Activated T-helper 1 cell treated with anti-CD3 and anti-CD28 coated beads, Interleukin-12 subunit alpha, Interleukin-12 subunit beta, Interleukin-2, Interleukin-4 antibody, amounts not matched to agents 30 ng/mL and 10 ng/mL and 1 ng/mL, durations not matched to agents 14 hours and 24 hours and 36 hours (primary cell): ENCODE measurements at places on chromosomes 11 and 22. TPM values are rescaled to one million over a fixed set of nuclear protein-coding genes. Genes with fewer than 3 reads are reported as not detected.

GRCh38 chr11:80136991-80137390, 696.2 kb upstream of the TENM4 start:
- H3K4me1 ChIP-seq, result no peaks in the 10 kb centered on the region
- no peak for DNase-seq
- H3K4me3 ChIP-seq, result no peak overlapping the region
- no peaks in the 10 kb centered on the region for H3K27me3 ChIP-seq

DNA sequence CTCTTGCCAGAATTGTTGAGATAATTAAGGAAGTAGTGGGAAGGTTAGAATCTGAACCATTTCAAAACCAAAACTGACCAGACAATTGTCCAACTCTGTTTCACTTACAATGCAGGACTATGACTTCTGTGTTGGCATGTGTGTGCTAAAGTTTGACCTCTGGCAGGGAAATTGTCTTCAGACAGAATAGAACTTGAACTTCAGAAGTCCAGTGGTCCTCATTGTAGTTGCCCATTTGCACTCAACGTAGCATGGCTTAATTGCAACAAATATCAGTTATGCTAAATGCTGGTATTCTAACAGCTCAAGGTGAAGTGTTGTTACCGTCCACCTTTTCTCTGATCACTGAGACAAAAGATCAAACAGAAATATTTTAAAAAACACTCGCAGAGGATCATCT, 47.2 kb downstream of the BLID start:
- H3K4me1 ChIP-seq, result no peaks in the 10 kb centered on the region
- DNase-seq, result no peak
- no peaks in the 10 kb centered on the region for H3K27me3 ChIP-seq
- H3K36me3 ChIP-seq, result no peaks in the 10 kb centered on the region
- H3K27ac ChIP-seq, result no peak overlapping the region

GRCh38 chr11:128803011-128803410, 64.1 kb downstream of the KCNJ1 start:
- H3K27me3 ChIP-seq, result no peaks in the 10 kb centered on the region
- no peak for DNase-seq
- H3K4me1 ChIP-seq, result peaks cover 43% of the 10 kb centered on the region
- peak overlapping the region; percentile 59 for H3K27ac ChIP-seq

The CSNK2A3 gene
- total RNA-seq, result 1.2 TPM in 2 replicates

The MFRP gene
- not detected in 2 replicates for total RNA-seq

The FOSL1 gene
- total RNA-seq, result 31.7 and 33.5 TPM in 2 replicates

The GGTLC3 gene
- not detected in 2 replicates for total RNA-seq

GRCh38 chr11:2519517-2519861, 74.7 kb downstream of the KCNQ1 start:
- no peak overlapping the region for H3K4me3 ChIP-seq
- H3K27ac ChIP-seq, result no peak overlapping the region
- no peak for DNase-seq
- H3K27me3 ChIP-seq, result no peaks in the 10 kb centered on the region
- no peaks in the 10 kb centered on the region for H3K36me3 ChIP-seq

The MS4A4E gene
- total RNA-seq, result not detected in 2 replicates

DNA sequence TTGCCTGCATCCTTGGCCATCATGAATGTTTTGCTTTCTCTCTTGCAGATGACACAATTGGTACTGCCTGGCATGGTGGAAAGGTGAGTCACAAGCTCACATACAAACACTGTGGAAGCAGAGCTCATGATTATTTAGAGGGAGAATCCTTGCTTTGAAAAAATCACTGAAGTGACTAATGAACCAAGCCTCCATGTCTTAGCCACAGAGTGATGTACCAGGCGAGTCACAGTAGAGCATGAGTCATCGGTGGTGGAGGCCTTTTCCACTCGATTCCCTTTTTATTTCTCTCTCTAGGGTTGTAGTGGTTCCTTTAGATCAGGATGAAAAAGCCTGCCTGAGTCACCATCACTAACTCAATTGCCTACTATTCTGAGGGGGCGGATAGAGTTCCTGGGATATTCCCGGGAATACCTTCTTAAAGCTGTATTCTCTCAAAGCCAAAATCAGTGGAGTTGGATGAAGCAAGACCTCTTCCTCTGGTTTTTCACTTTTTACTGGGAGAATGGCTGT, 49.6 kb upstream of the ALKBH3 start:
- no peak overlapping the region for H3K4me3 ChIP-seq
- H3K36me3 ChIP-seq, result peaks cover 11% of the 10 kb centered on the region
- no peaks in the 10 kb centered on the region for H3K27me3 ChIP-seq
- peak overlapping the region; percentile 80 for H3K27ac ChIP-seq

GRCh38 chr11:20131788-20132666, 28.2 kb downstream of the DBX1 start:
- no peaks in the 10 kb centered on the region for H3K36me3 ChIP-seq
- H3K27me3 ChIP-seq, result peaks cover 21% of the 10 kb centered on the region
- no peak overlapping the region for H3K27ac ChIP-seq
- peak overlapping the region; percentile 67 for H3K4me3 ChIP-seq
- DNase-seq, result peak; percentile 20

The POTEH gene
- total RNA-seq, result not detected in 2 replicates

GRCh38 chr11:64728757-64729365, 5.9 kb upstream of the NRXN2 start:
- no peak overlapping the region for H3K27ac ChIP-seq
- peaks cover 20% of the 10 kb centered on the region for H3K36me3 ChIP-seq
- peaks cover 12% of the 10 kb centered on the region for H3K4me1 ChIP-seq
- no peaks in the 10 kb centered on the region for H3K27me3 ChIP-seq
- no peak for DNase-seq

The FAM83F gene
- 0.05 and 0.39 TPM in 2 replicates for total RNA-seq

DNA sequence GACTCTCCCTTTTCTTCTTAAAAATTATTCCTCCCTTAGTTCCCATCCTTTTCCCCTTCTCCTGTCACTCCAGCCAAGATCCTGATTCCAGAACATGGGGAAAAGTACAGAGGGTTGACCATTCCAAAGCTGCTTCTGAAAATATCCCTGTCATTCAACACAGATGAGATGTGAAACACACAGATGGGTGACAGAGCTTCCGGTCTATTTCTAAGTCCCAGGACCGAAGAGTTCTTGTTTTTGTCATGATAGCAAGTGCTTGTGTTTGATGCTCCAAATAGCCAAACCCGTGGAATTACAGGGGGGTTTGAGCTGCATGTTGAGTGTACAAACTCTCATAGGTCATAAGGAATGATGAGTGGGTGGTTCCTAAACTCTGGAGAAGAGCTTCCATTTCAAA, 57.9 kb downstream of the PARVA start:
- no peak overlapping the region for H3K4me3 ChIP-seq
- H3K36me3 ChIP-seq, result no peaks in the 10 kb centered on the region
- no peaks in the 10 kb centered on the region for H3K4me1 ChIP-seq
- H3K27me3 ChIP-seq, result peaks cover 2% of the 10 kb centered on the region
- no peak for DNase-seq

DNA sequence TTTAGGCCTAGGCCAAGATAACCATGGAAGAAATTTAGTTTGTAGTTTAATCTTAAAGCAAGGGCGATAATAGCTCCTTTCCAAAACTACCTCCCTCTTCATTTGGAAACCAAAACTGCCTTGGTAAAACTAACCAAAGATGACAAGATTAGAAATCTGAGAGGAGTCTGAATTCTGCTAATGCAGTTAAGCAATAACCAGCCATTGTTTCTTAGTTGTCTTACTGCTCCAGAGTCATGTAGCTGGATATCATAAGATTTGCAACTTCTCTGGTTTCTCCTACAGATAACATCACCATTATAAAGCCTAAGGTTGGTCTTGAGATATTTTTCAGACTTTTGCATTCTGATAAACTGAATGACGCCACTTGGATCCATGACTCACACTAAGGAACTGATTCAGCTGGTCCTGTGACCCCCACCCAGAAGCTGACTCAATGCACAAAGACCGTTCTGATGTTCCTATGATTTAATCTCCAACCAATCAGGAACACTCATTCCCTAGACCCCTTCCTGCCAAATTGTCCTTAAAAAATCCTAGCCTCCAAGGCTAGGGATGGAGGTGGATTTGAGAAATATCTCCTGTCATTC, 200.8 kb downstream of the LUZP2 start:
- H3K4me1 ChIP-seq, result no peaks in the 10 kb centered on the region
- no peak overlapping the region for H3K4me3 ChIP-seq
- H3K27ac ChIP-seq, result no peak overlapping the region
- H3K27me3 ChIP-seq, result no peaks in the 10 kb centered on the region

The LAYN gene
- 7.5 and 8.0 TPM in 2 replicates for total RNA-seq

The GALNT18 gene
- 5.3 and 5.7 TPM in 2 replicates for total RNA-seq

The LRRC10B gene
- not detected in 2 replicates for total RNA-seq

The OVOL1 gene
- 0.10 and 0.36 TPM in 2 replicates for total RNA-seq

DNA sequence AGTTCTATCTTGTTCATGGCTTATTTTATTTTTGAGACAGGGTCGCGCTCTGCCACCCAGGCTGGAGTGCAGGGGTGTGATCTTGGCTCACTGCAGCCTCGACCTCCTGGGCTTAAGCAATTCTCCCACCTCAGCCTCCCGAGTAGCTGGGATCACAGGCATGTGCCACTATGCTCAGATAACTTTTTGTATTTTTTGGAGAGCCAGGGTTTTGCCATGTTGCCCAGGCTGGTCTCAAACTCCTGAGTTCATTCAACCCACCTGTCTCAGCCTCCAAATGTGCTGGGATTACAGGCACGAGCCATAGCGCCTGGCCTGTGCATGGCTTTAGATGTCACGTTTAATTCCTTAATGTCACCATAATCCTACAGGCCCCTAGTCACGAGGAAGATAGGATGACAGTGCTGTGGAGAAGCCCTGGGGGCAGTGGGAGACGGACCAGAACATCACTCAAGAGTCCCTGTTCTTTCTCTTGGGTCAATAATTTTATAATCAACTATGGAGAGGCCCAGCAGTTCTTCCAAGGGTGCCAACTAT, 99.5 kb downstream of the RDX start:
- no peak for DNase-seq
- peaks cover 12% of the 10 kb centered on the region for H3K4me1 ChIP-seq
- H3K27me3 ChIP-seq, result peaks cover 28% of the 10 kb centered on the region
- H3K27ac ChIP-seq, result no peak overlapping the region
- no peak overlapping the region for H3K4me3 ChIP-seq
- no peaks in the 10 kb centered on the region for H3K36me3 ChIP-seq

DNA sequence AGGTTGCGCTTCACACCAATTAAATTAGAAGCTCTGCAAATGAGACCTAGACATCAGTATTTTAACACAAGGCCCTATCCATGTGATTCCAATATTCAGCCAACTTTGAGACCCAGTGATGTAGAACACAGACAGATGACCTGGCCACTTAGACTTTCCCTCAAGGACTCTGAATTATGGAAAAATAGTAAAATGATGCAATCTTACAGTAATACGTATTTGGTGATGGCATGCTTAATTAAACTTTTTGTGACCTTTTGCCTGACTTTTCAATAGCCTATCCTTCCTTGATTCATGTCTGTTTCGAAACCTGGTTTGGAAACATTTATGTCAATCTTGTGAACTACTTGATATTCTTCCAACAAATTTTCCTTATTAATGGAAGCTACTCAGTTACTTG, 521.2 kb downstream of the KCNA4 start:
- no peak for DNase-seq
- H3K36me3 ChIP-seq, result no peaks in the 10 kb centered on the region
- H3K4me1 ChIP-seq, result no peaks in the 10 kb centered on the region

The MIOX gene
- total RNA-seq, result 0.29 TPM in 1 of 2 replicates, not detected in the other

- no peaks in the 10 kb centered on the region for H3K27me3 ChIP-seq
- DNase-seq, result no peak
- no peak overlapping the region for H3K4me3 ChIP-seq
- H3K4me1 ChIP-seq, result peaks cover 17% of the 10 kb centered on the region
Measured at GRCh38 chr22:41638748-41639147, 17.7 kb downstream of the XRCC6 start.

DNA sequence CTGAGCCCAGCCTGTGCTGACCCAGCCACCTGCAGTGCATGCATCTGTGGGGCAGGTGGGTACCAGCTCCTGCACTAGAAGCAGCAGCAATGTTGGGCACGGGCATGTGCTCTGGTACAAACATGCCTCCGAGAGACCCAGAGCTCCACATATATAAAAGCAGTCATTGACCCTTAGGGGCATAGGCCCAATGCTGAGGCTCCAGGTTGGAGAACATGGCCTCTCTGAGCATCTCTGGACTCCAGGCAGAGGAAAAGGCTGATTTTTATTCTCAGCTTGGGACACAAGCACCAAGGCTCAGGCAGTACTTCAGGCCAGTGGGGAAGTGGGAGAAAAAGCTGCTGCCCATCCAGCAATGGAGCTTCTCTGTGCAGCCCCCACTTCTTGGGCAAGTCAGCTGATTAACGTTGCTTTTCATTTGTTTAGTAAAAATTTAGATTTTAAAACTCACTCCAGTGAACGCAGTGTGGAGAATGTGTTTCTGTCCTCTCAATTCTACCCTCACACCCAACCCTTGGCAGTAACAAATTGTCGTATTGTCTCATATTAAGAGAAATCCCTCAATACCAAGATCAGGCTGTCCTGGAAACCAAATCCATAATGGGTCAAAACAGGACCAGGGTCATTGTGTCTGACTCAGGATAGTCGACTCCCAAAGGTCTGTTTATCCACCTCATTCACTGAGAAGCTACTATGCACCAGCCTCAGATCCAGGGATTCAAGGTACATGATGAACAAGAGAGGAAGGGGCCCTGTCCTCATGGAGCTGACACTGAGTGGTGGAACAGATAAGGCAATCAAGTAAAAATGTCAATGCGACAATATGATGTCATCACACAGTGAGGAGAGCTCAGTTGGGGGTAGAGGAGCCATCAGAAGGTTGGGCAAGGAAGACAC, 50.6 kb upstream of the TOP3B start:
- H3K36me3 ChIP-seq, result no peaks in the 10 kb centered on the region
- no peak overlapping the region for H3K4me3 ChIP-seq
- no peaks in the 10 kb centered on the region for H3K4me1 ChIP-seq
- H3K27me3 ChIP-seq, result peaks cover 11% of the 10 kb centered on the region
- H3K27ac ChIP-seq, result no peak overlapping the region

GRCh38 chr11:98289617-98290263, 731.0 kb upstream of the CNTN5 start:
- H3K36me3 ChIP-seq, result no peaks in the 10 kb centered on the region
- no peak overlapping the region for H3K4me3 ChIP-seq
- DNase-seq, result no peak
- no peaks in the 10 kb centered on the region for H3K4me1 ChIP-seq
- H3K27me3 ChIP-seq, result no peaks in the 10 kb centered on the region
- no peak overlapping the region for H3K27ac ChIP-seq

GRCh38 chr11:19220903-19221724, 19.3 kb upstream of the CSRP3 start:
- no peak for DNase-seq
- no peaks in the 10 kb centered on the region for H3K4me1 ChIP-seq
- peaks cover 4% of the 10 kb centered on the region for H3K27me3 ChIP-seq
- H3K36me3 ChIP-seq, result peaks cover 24% of the 10 kb centered on the region
- no peak overlapping the region for H3K4me3 ChIP-seq
